ENCODE measurements at places on chromosomes 1 and 21.

DNA sequence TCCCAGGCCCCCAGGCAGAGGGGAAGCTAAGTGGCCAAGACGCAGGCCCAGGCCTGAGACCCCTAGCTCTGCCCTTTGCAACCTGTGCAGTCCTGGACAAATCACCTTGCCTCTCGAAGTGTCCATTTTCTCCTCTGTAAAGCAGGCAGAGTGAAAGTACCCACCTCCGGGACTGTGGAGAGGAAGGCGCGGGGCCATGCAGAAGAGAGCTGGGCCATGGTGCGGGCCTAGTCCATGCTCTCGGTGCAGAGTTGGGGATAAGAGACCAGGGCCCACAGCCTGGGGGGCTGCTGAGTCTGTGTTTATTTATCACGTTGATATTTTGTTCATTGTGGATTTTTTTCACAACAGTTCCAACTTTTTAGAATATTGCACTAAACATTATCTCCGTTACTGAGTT, 160.2 kb upstream of the VAMP3 start:
- no peak for DNase-seq

- DNase-seq = no peak
Observed at GRCh38 chr1:178537382-178538090, 24.6 kb downstream of the TEX35 start.

GRCh38 chr1:18814425-18814824, 45.0 kb downstream of the TAS1R2 start:
- DNase-seq = no peak

DNA sequence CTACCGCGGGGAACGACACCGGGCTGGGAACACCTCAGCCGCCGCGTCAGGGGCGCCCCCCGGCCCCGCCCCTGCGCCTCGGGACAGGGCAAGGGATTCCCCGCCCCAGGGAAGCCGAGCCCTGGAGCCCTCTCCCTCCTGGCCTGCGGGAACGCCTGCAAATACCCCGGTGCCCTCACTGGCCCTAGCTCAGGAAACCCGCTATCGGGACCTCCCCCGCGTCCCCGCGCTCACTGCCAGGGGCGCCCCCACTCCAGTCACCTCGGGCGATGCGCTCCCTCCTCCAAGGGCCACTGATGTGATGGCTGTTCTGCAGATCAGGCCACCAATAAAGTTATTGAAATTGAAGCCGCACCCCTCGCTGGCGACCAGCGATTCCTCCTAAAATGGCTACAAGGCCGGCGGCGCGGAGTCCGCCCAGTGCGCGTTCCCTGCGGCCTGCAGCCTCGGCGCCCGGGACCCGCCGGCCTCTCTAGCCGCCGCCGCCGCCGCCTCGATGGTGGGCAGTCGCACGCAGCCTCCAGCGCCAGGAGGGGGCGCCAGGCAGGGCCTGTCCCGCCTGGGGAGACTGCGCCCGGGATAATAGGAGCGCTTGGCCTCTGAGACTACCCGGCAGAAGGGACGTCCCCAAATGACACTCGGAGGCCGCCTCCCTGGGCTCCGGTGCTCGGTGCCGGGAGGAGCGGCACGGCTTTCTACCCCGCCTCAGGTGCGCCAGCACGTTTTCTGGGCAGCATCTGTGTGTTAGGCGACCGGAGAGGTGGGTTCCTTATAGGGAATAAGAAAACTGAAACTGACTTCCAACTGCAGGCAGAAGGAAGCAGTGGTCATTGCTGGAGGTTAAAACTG, at the start of gene PRKAB2:
Gene PRKAB2 (minus strand): TSS at position 303 of the 849 bp plus-strand sequence. CDS start 326 bp downstream, outside the sequence.
- peak; percentile 98 for DNase-seq

- no peak for DNase-seq
Observed at GRCh38 chr1:62327360-62328055, 8.3 kb upstream of the KANK4 start.

DNA sequence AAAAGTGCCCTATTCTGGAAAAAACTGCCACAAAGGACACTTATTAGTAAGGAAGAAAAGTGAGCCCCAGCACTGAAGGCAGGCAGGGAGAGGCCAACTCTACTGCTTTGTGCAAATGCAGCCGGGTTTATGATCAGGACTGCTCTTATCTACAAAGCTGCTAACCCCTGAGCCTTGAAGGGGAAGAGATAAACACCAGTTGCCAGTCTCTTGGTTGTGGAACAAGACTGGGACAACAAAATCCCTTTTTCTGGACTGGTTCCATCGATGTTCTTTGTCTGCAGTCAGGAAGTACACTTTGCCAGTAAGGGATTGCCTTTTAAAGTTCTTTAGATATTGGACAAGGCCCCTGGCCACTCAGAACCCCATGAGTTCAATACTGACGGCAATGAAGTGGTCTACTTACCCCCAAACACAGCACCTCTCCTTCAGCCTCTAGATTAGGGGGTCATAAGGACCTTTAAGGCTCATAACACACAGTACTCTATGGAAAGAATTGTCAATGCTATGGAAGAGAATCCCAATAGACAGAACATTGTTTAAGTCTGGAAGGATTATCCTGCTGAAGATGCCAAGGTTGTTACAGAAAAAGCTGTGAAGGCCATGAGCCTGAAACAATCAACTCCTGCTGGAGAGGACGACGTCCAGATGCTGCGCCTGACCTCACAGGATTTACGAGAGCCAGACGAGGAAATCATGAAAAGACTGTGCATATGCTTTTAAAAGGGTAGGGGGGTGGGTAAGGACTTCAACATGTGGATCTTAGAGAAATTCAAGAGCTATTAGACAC, 43.6 kb downstream of the GNB1 start:
- DNase-seq = peak; percentile 21

- no peak for DNase-seq
Observed at GRCh38 chr1:168861421-168862004, 132.5 kb upstream of the DPT start.

GRCh38 chr1:204863024-204863423, 7.6 kb upstream of the NFASC start:
- DNase-seq = no peak

- peak; percentile 22 for DNase-seq
Observed at GRCh38 chr1:35470977-35471613, 86.1 kb downstream of the KIAA0319L start.

DNA sequence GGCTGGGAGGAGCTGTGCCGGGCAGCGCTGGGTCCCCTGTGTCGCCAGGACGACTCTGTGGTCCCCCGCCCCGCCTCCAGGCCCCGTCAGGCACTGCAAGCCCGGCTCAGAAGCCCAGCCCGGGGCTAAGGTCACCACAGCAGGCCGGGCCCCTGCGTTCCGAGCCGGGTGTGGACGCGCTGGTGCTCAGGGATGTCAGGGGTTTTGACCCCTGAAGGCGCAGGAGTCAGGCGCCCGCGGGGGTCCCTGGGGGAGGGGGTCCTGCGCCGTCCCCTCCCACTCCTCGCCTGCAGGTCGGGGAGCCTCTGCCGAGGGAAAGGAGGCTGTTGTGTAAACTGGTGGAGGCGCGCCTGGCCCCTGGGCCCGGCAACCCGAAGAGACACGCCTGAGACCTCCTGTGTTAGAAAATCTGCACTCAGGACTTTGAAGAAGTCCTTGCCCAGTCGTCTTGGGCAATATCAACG, 23.7 kb upstream of the TMEM54 start:
- no peak for DNase-seq

- DNase-seq = peak; percentile 94
Observed at GRCh38 chr1:162878000-162878596, 17.1 kb upstream of the CCDC190 start.

DNA sequence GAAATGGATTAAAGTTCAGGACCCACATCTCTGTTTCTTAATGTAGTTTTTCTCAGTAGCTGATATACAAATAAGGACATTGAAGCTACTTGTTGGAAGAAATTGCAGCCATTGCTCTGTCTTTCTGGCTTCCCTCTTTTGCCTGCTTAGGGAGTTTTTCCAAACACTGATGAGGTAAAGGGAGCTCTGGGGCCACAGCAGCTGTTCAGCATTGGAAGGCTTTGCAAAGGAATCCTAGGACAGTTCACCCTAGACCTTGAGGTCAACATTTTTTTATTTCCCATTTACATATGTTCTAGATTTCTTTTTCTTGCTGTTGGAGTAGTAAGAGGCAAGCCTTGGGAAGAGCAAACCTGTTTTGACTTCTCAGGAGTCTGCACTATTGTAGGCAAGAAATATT, 126.9 kb upstream of the PLPPR5 start:
- DNase-seq = no peak

- DNase-seq = no peak
Observed at GRCh38 chr1:55445416-55445815, 230.3 kb upstream of the USP24 start.

GRCh38 chr1:53362270-53362669, 34.4 kb upstream of the LRP8 start:
- DNase-seq = no peak

GRCh38 chr1:10615932-10616671, 141.4 kb downstream of the PEX14 start:
- DNase-seq = no peak
